Tongue (tissue), 3 donors: ENCODE measurements at places on chromosomes 4 and X.

GRCh38 chr4:123876671-123877101, 480.1 kb downstream of the SPRY1 start:
- peak; percentile 43 for DNase-seq

DNA sequence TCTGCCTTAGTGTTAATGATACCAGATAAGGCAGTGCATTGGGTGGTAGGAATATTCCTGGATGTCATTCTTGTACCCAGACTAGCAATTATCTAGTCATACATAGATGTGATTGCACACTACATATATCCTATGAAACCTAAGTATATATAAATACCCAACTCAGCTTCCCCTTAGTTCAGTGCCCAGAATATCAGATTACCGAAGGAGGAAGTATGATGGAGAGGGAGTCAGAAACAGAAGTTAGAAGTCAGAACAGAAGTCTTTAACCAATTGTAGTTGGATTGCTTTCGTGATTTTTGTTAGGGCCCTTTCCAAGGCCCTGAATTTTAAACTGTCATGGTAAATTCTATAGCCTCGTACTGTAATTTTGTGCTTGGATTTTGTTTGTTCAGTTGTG, 42.9 kb downstream of the MOB1B start:
- DNase-seq = no peak

DNA sequence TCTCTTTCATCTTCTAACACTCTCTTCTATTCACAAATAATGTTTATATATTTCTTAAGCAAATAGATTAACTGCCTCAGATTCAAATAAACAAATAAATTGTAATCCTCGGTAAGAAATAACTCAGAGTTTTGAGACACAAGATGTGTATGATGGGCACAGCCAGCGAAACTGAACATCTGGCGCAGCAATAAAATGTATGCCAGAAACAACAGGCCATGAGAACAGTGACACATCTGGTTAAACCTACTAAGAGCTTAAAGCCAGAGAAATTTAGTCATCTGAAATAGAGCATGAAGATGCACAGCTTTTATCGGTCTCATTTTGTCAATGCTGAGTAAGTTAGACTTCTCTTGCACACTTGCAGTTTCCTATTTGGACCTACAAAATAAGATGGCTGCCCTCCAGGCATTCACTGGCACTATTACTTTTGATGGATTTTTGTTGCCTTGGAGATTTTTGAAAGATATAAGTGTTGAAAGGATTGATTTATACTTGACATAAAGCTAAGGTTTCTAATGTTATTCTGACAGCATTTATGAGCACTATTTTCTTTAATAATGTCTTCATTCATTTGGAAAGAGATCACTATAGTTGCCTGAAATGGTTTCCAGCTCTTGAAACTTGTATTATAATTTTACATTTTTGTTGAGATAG, 1444.0 kb downstream of the PCDH18 start:
- DNase-seq = no peak

- no peak for DNase-seq
Observed at GRCh38 chrX:136652822-136653723, 5.1 kb downstream of the CD40LG start.

- no peak for DNase-seq
Observed at GRCh38 chr4:18278244-18278643, 256.7 kb upstream of the LCORL start.

DNA sequence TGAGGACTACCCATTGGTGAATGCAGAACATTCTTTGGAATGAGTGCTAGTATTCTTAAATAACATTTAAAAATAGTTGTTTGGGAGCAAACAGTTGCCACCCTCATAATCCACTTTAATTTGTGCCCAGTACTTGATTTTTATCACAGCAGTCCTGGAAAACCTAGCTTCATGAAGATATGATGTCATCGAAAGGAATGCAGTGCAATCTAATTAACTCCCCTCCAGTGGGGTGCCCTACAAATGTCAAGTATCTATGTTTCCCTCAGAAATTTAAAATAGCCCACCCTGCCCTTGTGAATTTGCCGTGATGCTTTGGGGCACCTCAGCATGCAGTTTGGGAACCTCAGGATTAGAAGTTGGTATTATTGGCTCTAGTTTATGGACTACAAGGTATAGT, 5.4 kb downstream of the RAB9A start:
- no peak for DNase-seq
